ENCODE measurements at places on chromosomes 7 and 10.

DNA sequence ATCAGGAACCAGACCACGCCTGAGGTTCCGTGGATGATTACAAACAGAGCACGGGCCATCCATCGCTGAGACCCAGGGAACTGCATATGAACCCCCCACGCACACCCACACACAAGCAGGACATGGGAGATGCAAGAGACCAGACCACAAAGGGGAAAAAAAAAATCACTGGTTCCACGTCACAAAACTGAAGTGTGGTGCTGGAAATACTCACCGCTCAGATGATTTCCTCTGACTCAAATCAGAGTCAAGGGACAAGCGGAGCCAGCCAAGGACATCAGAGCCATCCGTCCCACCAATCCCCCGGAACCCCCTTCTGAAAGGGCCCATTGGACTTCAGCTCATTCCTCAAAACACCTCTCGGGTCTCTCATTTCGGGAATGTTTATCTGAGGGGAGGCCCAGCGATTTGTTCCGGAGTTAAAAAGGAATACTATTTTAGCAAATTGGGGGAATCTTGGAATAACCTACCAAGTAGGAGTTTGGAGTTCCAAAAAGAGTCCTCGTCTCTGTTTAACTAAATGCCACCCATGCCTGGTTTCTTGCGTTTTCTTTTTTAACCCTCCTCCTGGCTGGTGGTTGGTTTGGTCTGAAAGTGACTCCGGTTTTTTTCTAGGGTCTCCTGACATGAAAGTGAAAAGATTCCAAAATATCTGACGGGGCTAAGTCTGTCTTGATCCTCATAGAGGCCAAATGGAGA lies 15.0 kb downstream of the SNX8 start:
- DNase-seq: no peak

DNA sequence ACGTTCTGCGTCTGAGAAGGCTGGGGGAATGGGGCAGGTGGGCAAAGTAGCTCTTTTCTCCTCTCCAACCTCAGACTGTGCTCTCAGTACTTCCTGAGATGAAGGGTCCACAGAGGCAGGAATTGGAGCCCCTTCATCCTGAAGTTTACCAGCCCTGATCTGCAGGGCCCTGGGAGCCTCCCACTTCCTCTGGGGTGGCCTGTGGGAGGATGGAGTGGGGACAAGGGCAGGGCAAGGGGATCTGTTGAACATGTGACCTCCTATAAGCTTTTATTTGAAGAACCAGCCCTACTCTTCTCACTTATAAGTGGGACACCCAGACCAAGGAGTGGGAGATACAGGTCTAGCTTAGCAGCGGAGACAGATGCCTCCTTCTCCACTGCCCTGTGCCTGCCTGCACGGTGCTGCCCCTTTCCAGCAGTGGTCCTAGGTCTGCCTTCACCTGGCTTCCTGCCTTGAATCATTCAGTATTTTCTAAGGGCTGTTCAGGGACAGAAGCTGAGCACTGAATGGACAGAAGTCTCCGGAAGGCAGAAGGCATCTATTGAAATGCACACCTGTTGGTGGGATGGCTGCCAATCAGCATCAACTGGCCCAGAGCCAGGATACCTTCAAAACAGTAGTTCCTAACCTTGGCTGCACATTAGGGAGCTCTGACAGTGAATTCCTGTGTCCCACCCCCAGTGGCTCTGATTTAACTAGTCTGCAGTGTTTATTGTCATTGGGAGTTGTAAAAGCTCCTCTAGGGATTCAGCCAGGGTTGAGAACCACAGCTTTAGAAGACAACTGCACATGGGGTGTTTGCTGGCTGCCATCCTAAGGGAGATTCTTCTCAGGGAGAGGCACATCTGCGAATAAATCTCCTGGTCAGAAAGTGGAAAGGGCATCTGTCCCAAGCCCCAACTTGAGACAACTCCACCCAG lies 2.7 kb upstream of the ARHGAP22 start:
- no peak for DNase-seq

DNA sequence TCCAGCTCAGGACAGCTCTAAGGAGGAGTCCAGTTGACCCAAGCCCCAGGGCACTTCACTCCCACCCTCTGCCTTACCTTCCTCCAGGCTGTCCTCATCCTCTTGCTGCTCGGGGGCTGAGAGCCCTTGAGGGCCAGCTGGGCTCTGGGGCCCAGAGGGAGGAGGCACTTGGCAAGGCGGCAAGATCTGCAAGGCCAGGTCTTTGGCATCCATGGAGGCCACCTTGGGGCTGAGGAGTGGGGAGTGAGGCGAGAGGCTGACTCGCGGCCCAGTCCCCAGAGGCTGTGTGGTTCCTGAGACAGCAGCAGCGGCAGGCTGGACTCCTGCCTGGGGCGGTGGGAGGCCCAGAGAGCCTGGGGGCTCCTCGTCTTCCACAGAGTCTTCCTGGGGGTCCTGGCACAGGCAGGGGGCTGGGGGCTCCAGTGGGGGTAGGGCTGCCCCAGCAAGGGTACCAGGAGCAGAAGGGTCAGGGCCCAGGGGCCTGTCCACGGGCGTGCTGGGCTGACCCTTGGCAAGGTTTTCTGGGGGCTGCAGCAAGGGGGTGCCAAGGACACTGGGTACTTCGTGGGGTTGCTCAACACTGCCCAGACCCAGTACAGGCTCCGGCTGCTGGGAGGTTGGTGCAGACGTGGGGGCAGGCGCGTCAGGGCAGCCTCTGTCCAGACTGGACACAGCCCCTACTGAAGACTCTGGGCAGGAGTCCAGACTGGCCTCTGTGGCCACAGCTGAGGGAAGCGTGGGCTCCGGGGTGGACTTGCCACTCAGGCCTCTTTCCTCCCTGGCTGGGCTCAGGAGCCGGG lies 6.5 kb downstream of the NACAD start:
- no peak for DNase-seq

- DNase-seq: no peak
Measured at GRCh38 chr7:66315192-66315591, 110.1 kb downstream of the TPST1 start.

DNA sequence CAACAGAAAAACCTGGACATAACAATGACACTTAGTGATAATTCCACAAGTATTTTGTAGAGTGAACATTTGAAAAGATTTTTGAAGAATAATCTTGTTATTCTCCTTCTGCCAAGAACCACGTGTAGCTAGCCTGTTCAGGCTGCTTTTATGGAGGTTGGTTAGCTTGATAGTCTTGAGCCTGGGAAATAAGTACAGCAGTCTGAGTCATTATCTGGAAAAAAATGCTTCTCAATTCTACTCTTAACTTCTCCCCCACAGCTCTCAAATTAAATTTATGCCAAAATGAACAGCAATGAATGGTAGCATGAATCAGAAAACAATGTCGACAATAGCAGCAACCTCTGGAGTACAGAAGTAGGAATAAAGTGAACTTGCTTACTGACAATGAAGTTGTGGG lies 63.2 kb downstream of the GPR37 start:
- DNase-seq: no peak

DNA sequence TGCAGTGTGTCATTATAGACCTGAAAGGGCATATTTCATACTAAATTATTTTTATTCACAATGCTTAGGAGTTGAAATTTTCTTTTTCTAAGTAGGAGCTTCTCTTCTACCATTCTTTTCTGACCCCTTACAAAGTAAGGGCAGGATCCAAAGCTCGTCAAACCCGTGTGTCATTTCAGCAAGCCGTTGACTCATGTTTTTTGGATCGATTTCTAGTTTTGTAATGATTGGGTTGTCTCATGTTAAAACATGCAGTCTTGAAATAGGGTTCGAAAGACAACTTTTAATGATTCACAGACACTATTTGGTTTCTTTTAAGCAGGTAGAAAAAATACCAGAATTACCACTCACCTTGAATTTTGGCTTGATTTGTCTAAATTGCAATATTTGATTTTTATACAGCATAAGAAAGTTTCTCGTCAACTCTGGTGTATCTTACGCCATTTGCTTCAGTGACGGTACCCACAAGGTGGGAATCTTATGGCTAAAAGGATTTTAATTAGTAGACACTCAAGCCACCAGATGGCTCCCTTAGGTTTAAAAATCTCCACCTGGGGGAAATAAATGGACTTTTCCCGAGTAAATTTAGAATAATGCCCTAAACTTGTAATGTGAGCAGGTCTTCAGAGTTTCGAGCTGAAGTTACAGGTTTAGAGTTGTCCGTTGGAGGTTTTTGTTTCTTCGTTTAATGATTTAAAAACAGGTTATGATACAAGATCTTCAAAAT lies 283.4 kb downstream of the CCDC3 start:
- no peak for DNase-seq

DNA sequence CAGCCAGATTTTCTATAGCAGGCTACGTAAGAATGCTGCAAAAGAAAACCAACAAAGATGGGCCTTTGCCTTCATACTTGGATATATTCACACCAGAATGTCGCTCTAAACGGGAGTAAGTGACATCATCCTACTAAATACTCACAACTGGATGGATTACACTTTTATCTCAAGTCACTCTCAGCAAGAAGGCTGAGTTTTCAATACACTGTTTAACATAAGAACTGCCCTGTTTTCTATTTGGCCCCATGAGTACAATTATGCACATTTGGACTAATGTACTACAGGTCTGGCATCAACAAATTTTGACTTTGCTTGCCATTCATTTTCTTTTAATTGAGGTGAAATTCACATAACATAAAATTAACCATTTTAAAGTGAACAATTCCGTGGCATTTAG lies 8.2 kb downstream of the SLC35B4 start:
- DNase-seq: no peak

- DNase-seq: no peak
Measured at GRCh38 chr7:146119002-146119401, 2.4 kb downstream of the CNTNAP2 start.

GRCh38 chr10:43190775-43191174 lies 52.5 kb downstream of the CSGALNACT2 start:
- no peak for DNase-seq

GRCh38 chr7:70694434-70694970 lies 437.4 kb upstream of the GALNT17 start:
- no peak for DNase-seq

DNA sequence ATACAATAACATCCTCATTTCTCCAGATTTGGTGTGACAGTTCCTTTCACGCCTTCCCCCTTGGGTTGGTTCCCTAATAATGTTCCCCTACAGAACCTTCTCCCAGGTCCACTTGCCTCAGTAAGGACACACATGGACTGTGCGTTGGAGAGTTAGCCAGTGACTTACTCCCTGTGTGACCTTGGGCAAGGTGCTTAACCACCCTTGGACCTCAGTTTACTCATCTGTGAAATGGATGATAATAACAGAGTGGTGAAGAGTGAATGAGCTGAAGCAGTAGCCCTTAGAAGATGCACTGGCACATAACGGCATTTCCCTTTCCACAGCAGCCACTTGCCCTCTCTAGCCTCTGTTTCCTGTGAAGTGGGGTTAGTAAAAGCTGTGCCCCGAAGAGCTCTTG lies 175.8 kb downstream of the PKD1L1 start:
- no peak for DNase-seq

GRCh38 chr10:1519391-1519790 lies 217.9 kb downstream of the ADARB2 start:
- DNase-seq: no peak

DNA sequence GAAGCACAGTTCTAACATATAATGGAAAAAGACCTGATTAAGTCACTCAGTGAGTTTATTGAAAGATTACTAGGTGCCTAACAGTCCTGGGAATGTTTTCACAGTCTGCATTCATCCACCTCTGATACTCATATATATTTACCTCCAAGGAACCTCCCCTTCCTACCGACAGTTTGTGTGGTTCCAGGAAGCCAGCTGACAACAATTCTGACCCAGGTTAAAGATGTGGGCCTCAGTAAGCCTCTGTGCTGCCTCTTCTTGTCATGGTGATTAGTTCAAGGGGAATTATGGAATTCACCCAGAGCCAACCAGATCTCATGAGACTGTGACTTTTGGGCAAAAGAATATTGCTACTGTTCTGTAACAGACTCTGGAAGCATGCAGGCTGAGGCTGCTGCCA lies 186.8 kb downstream of the NXPH1 start:
- no peak for DNase-seq

DNA sequence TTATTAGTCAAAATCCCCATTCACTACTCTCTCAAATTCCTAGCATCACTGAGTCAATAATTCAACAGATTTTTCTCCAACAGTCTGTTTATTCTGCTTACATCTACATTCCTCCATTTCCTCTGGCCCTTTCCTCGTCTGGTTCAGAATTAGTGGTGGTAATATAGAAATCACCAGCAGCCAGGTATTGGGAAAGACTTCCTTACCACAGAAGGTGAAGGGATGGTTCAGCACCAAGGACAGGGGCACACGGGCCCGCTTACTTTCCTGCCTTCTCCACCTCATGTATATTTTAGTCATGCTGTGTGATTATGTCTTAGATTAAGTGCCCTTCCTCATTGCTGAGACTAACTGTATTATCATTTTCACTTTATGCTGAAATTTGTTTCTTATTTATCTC lies 70.4 kb upstream of the APBB1IP start:
- no peak for DNase-seq

DNA sequence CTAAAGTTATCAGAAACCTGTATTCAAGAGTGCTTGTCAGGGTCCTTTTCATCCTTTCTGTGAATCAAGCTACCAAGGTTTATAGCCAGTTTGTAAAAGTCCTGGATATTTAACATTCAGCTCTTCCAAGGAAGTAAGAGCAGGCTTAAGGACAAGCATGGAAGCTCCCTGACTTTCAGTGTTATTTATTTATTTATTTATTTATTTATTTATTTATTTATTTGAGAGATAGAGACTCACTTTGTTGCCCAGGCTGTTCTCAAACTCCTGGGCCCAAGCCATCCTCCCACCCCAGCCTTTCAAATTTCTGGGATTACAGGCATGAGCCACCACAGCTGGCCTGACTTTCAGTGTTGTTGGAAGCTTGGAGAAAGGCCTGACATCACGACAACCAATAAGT lies 44.4 kb upstream of the RELN start:
- DNase-seq: no peak

- DNase-seq: no peak
Measured at GRCh38 chr10:1057106-1057657, 997 bp downstream of the WDR37 start.

DNA sequence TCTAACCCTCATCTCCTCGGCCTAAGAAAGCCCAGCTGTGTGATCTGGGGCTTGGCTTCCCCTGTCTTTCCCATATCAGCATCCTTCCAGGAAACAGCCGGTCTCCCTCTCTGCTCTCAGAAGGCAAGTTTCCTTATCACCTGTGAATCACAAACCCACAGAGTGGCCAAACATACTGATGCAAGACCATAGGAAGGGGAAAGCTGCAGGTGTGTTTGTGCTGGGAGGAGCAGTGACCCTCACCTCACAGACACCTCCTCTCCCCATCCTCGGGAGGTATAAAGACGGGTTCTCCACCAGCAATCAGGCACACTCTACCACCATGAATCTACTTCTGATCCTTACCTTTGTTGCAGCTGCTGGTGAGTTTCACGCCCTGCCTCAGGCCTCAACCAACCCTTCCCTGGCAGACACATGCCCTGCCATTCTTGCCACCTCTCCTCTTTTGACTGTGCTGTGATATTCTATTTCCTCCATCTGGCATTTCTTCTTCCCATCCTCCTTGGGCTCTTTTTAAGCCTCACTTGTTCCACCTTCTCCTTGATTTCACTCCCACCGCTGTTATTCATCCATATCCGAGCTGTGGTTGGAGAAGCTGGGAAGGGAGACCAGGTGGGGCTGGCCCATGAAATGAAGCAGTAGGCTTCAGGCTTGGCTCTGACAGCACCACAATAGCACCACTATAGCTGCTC lies at the start of gene PRSS2:
TSS of gene PRSS2 (plus strand) at position 310 of the 692 bp plus-strand sequence. CDS start at position 323, 13 bp downstream.
- DNase-seq: no peak

- no peak for DNase-seq
Measured at GRCh38 chr10:21092683-21093524, 195.8 kb upstream of the NEBL start.

All from NCI-H526 treated with DMSO at 0.1 percent for 48 hours (cell line).